AG09309 (cell line): ENCODE measurements at places on chromosomes 7 and 10.

DNA sequence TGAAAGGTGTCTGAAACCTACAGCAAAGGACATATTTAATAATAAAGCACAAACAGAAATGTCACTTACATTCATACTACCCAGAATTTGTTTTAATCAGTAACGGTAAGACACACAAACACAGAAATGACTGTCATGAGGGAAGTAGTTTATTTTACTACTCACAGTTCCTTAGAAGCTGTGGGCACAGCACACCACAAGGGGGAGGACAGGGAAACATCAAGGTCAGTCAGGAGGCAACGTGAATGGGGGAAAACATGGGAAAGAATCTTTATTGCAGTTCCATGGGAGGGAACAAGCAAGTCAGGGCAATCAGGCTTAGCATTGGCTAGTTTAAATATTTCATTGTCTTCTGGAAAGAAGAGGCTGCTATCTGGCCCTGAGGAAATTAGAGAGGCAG is 123.8 kb upstream of the PDSS1 start:
- no peak for DNase-seq

DNA sequence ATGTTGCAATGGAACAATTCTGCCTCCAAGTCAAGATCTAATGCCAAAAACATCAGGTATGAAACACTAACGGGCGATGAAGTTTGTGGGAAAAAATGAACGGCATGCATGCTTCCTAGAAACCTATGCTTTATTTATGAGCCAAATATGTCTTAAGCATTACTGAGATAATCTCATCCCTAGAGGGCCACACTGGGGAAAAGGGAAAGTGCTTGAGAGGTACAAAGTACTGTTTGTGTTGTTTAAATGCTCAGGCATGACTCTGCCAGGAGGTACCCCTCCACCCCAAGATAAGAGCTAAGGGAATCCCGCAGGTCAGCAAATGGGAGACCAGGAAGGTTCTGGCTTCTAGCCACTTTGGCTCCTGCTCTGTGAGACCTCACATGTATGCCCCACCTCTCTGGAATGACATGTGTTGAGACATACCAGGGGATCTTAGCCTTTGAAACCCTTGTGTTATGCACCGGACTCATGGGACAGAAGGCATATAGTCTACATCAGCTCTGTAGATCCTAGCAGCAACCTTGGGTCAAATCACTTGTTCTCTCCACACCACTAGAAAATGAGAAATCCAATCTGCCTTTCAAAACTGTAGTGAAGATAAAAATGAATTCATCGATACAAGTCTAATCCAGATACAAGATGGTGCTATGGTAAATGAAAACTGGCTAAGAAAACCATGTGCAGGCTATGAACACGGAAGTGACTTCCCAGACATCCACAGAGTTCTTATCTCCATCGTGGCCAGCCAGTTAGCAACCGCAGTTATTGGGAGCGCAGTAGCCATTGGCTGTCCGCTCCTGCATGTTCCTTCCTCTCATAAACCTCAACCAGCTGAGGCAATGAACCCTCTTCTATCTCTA is 61.0 kb downstream of the CREB3L2 start:
- DNase-seq, result no peak

GRCh38 chr7:33024189-33024757 is 38.3 kb downstream of the NT5C3A start:
- no peak for DNase-seq

DNA sequence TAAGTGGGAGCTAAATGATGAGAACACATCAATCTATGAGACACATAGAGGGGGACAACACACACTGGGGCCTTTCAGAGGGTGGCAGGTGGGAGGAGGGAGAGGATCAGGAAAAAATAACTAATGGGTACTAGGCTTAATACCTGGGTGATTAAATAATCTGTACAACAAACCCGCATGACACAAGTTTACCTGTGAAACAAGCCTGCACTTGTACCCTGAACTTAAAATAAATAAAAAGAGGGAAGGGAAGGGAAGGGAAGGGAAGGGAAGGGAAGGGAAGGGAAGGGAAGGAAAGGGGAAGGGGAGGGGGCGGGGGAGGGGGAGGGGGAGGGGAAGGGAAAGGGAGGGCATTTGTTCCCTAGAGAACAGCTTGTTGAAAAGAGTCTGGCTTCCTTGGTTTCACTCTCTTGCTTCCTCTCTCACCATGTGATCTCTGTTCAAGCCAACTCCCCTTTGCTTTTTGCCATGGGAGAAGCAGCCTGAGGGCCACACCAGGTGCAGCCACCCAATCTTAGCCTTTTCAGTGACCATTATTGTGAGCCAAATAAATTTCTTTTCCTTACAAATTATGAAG is 57.7 kb downstream of the FAM13C start:
- DNase-seq, result no peak

- no peak for DNase-seq
Measured at GRCh38 chr10:123999956-124000615, 93.3 kb downstream of the CHST15 start.

GRCh38 chr7:99016196-99016595 is 127.7 kb downstream of the SMURF1 start:
- DNase-seq, result no peak

DNA sequence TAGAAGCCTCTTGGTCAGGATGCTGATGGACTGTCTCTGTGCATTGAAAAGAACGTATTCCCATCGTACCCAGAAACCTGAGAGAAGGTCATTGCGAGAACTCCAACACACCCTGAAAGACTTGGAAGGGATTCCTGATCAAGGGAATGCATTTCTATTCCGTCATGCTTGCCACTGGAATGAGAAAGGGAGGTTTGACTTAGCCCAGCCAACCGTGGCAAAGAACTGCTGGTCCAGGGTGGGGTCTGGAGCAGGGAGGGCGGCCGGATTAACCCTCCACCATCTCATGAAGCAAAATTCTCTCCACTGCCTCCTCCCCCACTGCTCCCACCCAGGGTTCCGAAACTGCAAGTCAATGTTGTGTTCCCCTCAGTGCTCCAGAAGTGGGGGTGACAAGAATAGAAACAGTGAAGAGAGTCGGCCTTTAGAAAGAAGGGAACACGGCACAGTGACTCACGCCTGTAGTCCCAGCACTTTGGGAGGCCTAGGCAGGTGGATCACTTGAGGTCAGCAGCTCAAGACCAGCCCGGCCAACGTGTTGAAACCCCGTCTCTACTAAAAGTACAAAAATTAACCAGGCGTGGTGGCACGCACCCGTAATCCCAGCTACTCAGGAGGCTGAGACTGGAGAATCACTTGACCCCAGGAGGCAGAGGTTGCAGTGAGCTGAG is 137.5 kb upstream of the MGMT start:
- DNase-seq, result no peak

GRCh38 chr10:109727436-109727835 is 195.9 kb downstream of the XPNPEP1 start:
- no peak for DNase-seq

DNA sequence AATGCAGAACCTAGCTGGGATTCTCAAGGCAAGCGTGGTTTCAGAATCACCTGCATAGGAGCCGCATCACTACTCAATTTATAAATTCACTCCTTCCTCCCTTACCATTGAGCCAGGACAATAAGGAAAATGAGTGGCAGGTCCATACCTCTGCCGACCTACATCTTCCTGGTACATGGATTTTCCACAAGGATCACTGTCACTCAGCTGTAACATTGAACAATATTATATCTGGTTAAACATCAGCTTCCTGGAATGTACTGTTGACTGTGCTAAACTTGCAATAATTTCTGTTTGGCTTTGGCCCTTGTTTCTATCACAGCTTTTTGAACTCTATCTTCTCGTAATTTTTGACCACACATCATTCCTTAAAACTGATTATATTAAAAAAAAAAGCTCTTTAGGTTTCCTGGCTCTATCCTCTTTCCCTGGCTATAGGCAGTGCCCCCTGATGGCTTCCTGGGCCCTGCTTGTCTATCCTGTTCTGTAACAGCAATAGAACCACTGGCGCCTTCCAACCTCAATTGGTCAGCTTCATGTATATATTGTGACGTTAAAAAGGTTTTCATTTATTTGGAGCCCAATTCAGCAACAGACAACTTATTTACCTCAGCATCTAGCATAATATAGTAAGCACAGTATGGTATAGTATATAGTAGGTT is 59.2 kb downstream of the RNLS start:
- DNase-seq, result no peak

DNA sequence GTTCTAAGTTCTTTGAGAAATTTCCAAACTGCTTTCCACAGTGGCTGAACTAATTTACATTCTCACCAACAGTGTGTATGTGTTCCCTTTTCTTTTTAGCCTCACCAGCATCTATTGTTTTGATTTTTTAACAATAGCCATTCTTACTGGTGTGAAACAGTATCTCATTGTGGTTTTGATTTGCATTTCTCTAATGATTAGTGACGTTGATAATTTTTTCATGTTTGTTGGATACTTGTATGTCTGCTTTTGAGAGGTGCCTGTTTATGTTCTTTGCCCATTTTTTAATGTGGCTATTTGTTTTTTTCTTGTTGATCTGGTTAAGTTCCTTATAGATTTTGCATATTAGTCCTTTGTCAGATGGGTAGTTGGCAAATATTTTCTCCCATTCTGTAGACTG is 191.4 kb downstream of the AGMO start:
- DNase-seq, result no peak

GRCh38 chr10:112376396-112376790 is 2.5 kb downstream of the ACSL5 start:
- no peak for DNase-seq

DNA sequence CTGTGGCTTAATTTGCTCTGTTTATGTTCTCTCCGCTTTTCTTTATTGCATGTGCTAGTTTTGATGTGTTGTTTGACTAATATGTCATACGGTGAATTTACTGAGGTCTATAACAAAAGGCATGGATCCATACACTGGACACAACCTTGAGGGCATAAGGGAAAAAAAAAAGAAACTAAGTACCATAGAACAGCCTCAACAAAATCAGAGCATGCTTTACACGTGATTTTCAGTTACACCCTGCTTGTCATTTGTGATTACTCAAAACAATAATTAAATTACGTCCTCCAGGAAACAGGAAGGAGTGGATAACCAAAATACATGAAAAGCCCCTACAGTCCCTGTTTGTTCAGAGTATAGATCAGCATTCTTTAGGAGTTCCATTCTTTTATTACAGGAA is 150.5 kb downstream of the CRPPA start:
- no peak for DNase-seq

GRCh38 chr7:107563081-107563774 is 492 bp downstream of the COG5 start:
- DNase-seq, result no peak

GRCh38 chr7:52876402-52876801 is 159.0 kb upstream of the POM121L12 start:
- no peak for DNase-seq

GRCh38 chr10:113409175-113409574 is 143.7 kb upstream of the HABP2 start:
- no peak for DNase-seq

DNA sequence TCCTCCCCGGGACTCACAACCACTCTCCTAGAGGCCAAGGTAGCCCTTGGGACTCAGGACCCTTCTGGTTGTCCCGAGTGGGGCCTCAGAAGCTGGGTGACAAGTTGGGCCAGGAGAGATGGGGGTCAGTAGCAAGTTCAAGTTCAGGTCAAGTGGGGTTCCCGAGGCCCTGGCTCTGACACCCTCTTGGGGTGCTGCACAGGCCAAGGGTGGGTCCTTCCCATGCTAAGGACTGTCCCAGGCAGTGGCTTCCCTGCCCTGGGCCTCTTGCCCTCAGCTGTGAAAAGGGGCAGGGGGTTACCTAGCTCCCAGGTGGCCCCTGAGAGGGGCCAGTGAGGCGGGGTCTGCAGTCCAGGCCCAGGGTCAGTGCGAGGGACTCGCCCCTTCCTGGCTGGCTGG is 115.4 kb upstream of the TNRC18 start:
- no peak for DNase-seq
